ENCODE measurements at places on chromosomes 3 and 15. TPM values are rescaled to one million over a fixed set of nuclear protein-coding genes. Genes with fewer than 3 reads are reported as not detected.

CILP gene
- polyA plus RNA-seq: 0.03 TPM

- no peak for DNase-seq
Measured at GRCh38 chr3:18618723-18619122, 193.6 kb upstream of the SATB1 start.

GRCh38 chr3:121155028-121155427, 247.0 kb downstream of the STXBP5L start:
- no peak for DNase-seq

DNA sequence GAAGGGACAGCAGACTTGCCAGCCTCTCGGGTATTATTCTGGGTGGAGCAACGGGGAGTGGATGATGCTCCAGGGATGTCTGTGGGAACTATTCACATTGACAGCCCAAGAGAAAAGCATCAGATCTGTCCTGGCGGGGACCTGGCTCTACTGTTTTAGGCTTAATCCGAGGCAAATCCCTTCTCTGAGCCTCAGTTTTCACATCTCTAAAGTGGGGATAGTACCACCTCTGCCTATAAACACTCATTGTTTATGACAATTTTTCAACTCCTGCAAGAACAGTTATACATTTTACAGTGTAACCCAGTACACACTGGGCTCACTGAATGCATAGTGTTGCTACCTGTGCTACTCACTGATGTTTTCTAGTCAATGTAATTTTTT, 9.3 kb downstream of the PDIA5 start:
- no peak for DNase-seq

All from keratinocyte (primary cell).